ENCODE measurements at places on chromosomes 6 and 20.

DNA sequence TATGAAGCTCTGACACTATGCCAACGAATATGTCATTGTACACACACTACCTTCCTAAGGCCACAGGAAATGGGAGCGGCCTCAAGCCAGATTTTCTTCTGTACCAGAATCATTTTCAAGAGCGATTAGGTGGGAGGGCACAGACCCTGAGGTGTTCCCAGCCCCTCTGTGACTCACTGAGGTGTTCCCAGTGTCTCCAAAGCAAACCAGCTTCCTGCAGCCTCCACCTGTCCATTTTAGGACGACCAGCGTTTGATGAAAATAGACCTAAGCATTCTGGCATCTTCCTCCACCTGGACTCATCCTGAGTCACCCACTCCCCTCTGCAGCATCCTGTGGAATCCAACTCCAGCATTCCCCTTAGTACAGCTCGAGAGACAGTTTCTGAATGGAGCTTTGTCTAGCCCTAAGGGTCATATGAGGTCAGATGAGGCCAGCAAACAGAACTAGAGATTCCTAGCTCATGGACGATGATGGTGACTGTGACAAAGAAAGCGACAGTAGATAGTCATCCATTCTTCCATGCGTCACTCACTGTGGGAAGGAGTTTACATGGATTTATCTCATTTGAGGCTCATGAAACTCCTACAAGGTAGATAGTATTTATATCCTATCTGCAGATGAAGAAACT is 203.4 kb downstream of the PTPRT start:
- DNase-seq: no peak

GRCh38 chr6:8065519-8065911 is 1.3 kb upstream of the BLOC1S5 start:
- no peak for DNase-seq

- DNase-seq: no peak
These were observed 187.6 kb upstream of the CEP162 start for GRCh38 chr6:84415068-84415467.

DNA sequence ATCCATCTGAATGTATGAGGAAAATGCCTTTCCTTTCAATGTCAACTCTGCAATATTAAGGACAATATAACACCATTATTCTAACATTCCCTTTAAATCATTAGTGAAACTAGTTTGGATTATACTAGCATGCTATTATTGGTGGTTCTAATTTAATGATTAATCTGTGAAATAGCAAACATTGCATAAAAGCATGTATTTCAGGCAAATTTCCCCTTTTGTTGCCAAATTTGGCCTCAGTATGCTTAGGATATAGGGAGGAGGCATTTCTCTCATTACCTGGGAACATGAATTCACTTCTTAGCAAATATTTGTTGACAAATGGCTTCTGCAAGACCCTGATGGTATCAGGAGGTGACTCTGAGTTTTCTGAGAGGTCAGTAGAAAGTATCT is 1.6 kb downstream of the TPMT start:
- no peak for DNase-seq

DNA sequence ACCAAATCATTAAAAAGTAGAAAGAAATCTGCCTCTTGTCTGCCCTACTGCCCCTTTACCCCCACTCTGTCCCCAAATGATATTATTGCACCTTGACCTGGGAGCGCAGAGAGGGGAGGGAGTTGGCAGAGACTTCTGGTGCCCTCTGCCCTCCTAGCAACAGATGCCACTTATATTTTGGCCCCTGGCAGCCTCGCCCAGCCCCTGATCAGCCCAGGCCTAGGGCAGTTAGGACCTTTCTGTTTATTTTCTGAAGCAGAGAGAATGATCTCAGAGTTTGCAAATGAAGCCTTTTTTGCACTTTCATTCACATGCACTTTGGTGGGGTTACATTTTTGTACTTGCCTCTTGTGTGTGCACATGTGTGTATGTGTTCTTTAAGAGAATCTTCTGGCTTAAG is 8.4 kb upstream of the SGK2 start:
- no peak for DNase-seq

DNA sequence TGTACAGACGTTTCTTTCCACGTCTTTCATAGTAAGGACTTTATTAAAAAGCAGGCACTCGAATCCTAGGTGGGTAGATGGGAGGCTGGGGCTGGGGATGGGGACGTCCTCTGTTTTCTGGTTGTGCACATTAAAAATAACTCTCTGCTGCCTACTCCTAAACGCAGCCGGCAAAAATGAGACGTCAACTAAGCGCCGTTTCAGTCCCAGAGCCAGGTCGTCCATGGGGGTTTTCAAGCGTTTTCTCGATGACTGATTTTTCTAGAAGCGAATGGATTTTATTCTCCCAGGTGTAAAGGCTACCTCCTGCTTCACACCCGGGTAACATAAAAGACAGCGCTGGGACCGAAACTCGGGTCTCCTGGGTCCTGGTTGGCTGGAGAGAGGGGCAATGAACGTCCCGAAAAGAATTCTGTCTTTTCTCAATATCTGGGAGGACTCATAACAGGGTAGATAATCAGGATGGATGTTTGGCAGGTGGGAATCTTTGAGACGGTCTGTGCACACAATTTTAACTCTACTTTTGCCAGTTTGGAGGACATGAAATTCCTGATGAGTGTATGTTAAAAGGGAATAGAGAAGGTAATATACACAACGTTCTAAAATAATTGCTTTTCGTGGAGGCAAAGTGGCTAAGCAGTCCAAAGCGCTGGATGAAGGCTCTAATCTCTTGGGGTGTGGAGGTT is 25.2 kb downstream of the GPX6 start:
- no peak for DNase-seq

DNA sequence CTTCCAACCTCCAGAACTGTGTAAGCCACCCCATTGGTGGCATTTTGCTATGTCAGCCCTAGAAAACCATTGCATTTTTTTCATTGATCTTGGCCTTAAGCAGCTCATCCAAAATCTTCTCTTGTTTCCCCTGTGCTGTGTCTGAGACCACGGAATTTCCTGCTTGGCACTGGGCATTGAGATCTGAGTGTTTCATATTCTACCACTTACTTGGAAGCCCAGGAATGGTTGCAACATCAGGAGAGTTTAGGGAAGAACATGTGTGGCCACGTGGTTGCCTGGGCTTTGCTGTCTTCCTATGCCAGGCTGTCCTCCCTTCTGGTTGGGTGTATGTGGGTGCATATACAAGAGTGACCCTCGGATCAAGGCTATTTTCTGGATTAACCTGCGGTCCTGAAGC is 139.3 kb upstream of the PMEPA1 start:
- DNase-seq: no peak

DNA sequence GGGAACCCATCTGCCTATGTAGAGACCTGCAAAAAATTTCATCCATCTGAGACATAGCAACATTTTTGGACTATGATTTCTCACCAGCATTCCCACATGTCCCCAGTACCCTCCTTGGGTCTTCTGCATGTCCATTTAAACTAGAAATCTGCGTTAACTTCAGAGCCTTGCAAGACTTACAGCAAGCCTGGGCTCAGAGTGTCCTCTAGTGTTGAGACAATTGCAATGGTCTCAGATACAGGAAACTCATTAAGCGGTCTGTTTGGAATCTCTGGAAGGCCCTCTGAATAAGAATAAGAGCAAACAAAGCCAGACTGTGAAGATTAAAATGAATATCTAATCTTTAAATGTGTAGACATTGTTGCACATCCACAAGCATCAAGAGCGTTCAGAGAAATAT is 20.5 kb upstream of the PI3 start:
- no peak for DNase-seq

GRCh38 chr20:36861625-36861874 is 14.4 kb upstream of the TLDC2 start:
- no peak for DNase-seq

DNA sequence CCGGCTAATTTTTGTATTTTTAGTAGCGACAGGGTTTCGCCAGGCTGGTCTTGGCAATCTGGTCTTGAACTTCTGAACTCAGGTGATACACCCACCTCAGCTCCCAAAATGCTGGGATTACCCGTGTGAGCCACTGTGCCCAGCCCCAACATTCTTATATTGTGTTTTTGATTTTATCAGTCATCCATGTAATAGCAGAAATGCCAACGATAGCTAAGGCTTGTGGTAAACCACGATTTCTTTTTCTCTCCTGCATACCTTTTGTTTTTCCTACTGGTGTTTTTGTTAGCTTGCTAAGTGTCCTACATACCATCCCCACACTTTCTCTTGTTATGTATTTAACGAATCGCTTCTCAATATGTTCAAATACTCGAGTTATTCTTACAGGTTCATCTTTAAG is 12.1 kb downstream of the PHACTR2 start:
- no peak for DNase-seq

- DNase-seq: no peak
These were observed 133.6 kb downstream of the SH3BGRL2 start for GRCh38 chr6:79764747-79765146.

DNA sequence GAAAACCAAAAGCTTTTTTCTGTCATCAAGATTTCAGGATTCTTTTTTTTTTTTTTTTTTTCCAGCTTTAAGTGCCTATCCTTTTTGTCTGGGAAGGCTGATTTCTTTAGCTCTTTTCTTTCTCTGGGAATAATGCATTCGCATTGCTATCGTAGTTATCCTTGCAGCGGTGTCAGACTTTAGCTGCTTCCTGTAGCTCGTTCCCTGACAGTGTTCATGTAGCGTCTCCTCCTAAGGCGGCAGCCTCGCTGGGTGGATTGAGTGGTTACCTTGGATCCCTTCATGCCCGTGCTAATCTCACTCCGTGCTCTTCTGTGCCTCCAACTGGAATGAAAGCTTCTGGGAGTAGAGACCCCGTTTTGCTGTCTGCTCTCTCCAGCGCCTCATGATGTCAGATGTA is 43.1 kb downstream of the UST start:
- DNase-seq: no peak

GRCh38 chr20:49445176-49445575 is 37.3 kb downstream of the KCNB1 start:
- DNase-seq: no peak

DNA sequence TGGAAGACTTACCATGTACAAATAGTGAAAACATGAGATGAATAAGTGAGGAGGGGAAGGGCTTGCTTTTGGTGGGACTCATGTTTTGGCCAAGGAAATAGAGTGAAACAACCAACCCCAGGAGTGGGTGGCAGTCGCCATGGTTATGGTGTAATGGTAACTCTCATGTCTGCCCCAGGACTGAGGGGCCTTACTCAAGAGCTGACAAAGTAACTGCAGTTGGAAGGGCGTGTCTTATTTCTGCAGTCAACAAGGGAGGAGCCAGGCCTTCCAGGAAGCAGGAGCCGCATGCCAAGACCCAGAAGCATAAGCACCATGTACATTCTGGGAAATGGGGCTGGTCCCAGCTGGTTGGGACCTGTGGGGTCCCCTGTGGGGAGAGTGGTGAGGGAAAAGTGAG is 108.5 kb downstream of the UNC5CL start:
- no peak for DNase-seq

DNA sequence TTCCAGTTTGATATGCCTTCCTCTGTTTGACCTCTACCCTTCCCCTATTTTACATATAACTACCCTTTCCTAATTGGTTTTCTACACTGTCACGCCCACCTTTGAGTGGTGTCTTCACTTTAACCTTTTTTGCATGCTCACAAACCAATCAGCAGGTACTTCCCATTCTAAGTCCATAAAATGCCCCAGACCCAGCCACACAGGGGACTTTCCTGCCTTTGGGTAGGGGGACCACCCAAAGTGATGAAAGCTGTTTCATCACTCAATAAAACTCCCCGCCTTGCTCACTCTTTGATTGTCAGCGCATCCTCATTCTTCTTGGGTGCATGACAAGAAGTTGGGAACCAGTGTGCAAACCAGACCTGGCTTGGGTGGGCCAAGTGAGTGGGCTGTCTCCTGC is 20.5 kb upstream of the SNRPC start:
- no peak for DNase-seq

GRCh38 chr6:72954716-72955115 is 270.6 kb downstream of the KHDC1L start:
- no peak for DNase-seq

DNA sequence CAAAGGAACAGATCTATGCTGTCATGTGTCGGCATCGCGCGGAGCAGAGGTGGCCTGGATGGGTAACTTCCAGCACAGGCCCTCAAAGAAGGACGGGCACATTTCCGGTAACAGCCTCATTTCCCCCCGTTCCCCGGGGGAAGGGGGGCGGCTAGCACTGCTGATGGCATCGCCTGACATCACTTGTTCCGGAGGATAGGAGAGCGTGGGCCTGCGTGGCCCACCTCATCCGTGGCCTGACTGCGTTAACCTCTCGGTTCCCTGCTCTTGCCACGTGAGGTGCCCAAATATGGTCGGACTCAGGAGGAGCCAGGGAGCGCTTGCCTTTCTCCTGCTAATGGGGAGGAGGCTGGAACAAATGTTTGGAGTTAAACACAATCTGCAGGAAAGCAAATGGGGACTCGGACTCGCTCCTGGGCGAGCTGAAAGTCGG is at the start of gene AKAP12:
Gene AKAP12 (plus strand): TSS at position 365 of the 433 bp plus-strand sequence. CDS start 596 bp downstream, outside the sequence.
- no peak for DNase-seq
